Testis (tissue), 5 donors: ENCODE measurements at places on chromosomes 1 and 21. TPM values are rescaled to one million over a fixed set of nuclear protein-coding genes. Genes with fewer than 3 reads are reported as not detected.

- peak; percentile 83 for DNase-seq
Measured at GRCh38 chr1:38030596-38031512, 15.7 kb downstream of the POU3F1 start.

DNA sequence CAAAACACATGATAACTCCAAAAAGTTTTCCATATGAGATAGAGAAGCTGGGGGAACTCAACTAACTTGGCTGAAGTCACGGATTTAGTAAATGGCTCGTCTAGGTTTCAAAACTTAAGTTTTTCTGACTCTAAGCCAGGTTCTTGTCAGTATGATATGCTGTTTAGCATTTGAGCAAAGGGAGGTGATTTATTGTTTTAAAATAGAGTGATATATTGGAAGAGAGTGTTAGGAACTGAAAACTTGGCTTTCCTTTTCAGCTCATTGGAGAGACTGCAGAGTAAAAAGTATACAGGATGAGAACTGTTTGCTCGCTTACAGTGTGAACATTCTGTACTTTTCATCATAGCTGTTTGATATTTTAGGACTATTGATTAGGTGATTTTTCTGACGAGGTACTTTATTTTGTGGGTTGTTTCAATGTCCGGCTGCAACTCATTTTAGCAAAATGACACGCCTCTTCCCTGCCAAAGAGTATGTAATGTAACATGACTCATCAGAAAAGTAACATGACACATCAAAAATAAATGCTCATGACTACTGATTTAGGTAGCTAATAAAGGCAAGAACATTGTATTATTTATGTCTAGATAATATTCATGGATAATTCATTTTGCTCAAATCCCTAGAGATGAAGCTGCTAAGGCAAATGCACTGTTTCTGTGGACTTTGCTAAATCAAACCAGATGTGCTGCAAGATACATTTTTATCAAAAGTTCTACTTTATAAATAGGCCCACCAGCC lies 355.1 kb downstream of the GPATCH2 start:
- no peak for DNase-seq

DNA sequence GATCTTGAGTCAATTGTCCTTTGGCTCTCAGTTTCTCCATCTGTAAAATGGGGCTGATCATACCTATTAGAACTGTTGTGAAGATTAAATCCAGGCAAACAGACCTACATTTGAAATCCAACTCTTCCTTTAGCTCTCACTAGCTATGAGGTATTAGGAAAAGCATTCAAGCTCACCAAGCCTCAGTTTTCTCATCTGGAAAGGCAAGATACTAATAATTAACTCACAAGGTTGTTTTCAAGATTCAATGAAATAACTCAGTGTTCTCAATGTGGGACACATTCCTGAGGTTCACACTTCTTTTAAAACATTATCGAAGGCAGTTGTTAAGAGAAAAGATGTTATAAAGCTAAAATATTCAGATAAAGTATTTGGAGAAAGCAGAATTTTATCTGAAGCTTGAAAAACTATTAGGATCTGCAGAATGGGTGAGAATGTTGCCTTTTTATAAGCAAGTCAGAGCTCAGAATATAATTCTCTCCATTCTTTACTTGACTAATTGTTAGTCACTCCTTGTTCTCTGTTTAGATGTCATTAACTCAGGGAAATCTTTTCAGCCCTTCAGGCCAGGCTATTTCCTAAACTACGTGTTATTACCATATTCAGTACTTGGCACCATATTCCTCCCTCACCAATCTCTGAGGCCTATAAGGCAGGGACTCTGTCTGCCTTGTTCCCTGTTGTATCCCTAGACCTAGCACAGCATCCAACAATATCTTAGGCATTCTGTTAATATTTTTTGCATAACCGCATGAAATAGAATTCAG lies 72.0 kb upstream of the VAV3 start:
- no peak for DNase-seq

- peak; percentile 52 for DNase-seq
Measured at GRCh38 chr1:93446837-93447451, 974 bp upstream of the FNBP1L start.

GRCh38 chr1:198444792-198445191 lies 95.7 kb downstream of the ATP6V1G3 start:
- no peak for DNase-seq

DNA sequence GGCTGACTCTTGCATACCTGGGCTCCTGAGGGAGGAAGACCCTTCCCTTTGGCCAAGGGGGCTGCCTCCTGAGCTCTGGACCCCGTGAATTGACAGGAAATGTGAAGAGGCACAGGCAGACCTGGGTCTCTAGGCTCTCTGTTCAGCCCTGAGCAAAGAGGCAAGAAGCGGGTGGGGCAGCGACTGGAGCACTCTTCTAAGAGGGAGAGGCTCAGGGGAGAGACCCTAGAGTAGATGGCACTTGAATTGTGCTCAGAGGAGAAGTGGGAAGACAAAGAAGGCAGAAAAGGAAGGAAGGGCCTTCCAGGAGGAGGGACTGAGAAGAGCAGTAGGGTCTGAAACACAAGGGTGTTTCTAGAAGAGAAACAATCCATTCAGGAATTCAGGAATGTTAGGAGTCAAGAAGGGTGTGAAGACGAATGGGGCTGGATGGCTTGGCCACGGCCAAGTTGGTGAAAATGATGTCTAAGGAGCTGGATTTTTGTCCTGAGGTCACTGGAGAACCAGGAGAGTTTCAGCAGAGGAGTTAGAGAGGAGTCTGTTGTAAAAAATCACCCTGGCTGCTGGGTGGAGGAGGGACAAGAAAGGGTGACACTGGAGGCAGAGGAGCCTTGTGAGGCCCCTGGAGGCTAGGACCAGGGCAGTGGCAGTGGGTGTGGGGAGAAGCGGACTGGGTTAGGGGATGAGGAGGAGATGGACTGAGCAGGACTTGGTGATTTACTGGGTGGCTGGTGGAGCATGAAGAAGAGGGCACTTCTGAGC lies 5.3 kb downstream of the TIE1 start:
- no peak for DNase-seq

GRCh38 chr1:209876078-209876800 lies 48.5 kb downstream of the UTP25 start:
- no peak for DNase-seq

The UBL4B gene
- total RNA-seq = 34.1 TPM

The C1orf210 gene
- total RNA-seq = not detected
